ENCODE measurements at places on chromosomes 12 and 14. TPM values are rescaled to one million over a fixed set of nuclear protein-coding genes. Genes with fewer than 3 reads are reported as not detected.

The CYP27B1 gene
- total RNA-seq = 0.19 TPM

The CORO1C gene
- total RNA-seq = 426 TPM

The TCP11L2 gene
- 45.4 TPM for total RNA-seq

The C12orf50 gene
- total RNA-seq = not detected

The SLC6A13 gene
- total RNA-seq = 0.19 TPM

The SDS gene
- not detected for total RNA-seq
